ENCODE measurements at places on chromosomes 16 and 17.
A peak's percentile ranks its signal among the peaks of the same experiment; 100 is the strongest.

DNA sequence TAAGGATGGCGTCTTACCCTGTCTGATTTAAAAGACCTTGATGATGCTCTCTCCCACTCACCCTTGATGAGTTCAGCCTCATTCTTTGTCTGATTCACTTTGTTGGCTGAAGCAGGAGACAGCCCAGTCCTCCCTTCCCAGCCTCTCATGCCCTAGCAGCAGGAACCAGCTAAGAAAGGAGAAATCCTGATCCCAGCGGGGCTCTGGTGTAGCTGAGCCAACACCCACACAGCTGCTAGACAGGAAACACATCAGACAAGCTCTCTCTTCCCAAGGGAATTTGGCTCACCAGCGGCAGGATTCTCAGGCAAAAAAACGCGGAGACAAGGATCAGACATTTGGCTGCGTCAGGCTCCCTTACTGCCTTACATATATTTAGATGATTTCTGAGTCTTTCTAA is 211.5 kb downstream of the CDH11 start:
- DNase-seq = no peak
- no peak overlapping the region for H3K4me3 ChIP-seq
- H3K36me3 ChIP-seq = peaks cover 4% of the 10 kb centered on the region

DNA sequence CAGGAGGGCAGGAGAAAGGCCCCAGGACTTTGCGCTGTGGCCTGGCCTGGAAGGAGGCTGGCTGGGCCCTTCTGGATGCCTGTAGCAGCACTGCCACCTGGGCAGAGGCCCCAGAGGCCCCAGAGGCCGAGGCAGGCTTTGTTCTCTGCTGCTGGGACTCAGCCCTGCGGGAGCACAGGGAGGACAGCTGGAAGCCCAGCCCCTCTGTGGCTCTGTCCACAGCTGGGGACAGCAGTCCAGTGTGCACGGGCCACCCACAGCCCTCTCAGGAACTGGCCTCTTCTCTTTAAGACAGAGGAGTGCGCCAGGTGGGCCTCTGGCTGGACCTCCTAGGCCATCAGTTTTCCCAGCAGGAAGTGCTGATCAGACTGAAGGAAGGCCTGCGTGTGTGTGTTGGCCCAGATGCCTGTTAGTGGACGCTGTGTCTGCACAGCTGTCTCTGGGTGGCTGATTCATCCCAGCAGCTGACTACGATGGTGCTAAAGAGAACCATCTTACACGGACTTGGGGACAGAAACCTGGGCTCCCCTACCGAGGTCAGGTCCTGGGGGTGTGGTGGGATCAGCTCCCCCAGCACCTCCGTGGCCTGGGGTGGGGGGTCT is 26.9 kb upstream of the ZNF750 start:
- H3K27ac ChIP-seq = no peak overlapping the region
- no peak for DNase-seq
- no peaks in the 10 kb centered on the region for H3K27me3 ChIP-seq
- H3K36me3 ChIP-seq = no peaks in the 10 kb centered on the region

DNA sequence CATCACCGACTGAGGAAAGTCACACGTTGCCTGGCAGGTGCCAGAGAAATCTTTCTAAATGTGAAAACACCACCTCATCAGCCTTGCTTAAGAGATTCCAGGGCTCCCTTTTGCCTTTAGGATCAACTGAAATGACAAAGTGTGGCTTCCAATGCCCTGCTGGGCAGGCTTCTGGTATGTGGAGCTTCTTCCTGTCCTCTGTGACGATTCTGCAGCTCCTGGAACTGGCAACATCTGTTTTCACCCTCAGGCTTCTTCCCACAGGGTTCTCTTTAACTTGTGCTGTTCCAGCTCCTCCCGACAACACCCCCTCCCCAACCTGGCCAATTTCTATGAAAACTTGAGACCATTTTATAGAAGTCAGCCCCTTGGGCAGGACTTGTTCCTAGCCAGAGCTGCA is 4.8 kb upstream of the ZDHHC1 start:
- DNase-seq = no peak
- H3K4me3 ChIP-seq = no peak overlapping the region
- peaks cover 14% of the 10 kb centered on the region for H3K27me3 ChIP-seq
- no peak overlapping the region for H3K27ac ChIP-seq
- no peaks in the 10 kb centered on the region for H3K36me3 ChIP-seq

- no peaks in the 10 kb centered on the region for H3K27me3 ChIP-seq
- H3K36me3 ChIP-seq = peaks cover 4% of the 10 kb centered on the region
- H3K4me3 ChIP-seq = no peak overlapping the region
- H3K27ac ChIP-seq = no peak overlapping the region
- no peak for DNase-seq
Measured at GRCh38 chr16:61617219-61617783, 418.9 kb downstream of the CDH8 start.

DNA sequence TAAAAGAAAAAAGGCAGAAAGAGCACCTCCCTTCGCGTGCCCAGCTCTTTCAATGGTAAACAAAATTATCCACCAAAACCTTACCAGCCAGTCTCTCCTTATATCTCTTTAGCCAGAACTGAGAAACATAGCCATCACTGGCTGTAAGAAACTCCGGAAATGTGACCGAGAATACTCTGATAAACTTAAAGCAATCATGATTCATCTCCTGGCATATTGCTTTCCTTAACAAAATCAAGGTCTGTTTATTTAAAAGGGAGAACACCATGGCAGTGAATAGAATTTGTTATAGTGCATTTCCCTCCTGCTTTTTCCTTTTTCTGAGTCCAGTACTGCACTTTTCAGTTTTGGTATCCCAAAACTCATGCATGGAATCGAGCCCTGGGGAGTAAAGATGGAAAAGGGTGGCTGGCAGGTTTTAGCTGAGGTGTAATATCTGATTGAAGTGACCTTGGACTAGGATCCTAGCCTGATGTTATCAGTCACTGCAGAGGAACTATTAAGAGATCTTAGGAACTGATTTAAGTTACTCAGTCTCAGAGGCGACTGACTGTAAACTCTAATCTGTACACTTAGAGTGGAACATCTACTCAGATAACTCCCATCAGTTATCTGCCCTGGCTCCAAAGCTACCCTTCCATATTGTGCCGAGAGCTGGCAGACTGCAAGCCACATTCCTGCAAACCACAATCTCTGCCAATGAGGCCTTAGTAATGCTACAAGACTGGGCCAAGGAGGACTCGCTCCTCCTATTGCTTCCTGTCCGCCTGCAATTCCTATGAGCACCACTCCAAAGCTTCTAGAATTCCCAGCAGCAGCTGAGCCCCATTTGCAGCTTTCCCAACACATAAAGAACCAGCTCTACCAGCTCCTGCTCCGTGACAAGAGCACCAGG is 7.4 kb upstream of the COX10 start:
- H3K36me3 ChIP-seq = peaks cover 4% of the 10 kb centered on the region
- H3K4me3 ChIP-seq = no peak overlapping the region
- DNase-seq = no peak
- no peaks in the 10 kb centered on the region for H3K27me3 ChIP-seq

DNA sequence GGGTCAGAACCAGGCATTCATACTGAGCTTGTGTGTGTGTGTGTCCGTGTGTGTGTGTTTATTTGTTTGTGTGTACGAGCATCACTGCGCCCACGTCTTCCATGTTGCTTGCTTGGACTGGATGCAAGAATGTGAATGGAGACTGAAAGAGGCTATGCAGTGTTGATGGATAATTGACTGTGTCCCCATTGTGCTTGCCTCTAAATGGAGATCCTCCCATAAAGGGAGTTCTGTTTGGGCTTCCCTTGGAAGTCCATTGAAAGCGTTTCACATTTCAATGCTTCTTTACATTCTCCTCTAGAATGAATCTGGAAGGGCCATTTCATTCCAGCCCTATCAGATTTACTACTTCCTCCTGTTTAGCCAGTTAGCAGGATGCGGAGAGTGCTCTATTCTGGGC is 124.0 kb downstream of the GP2 start:
- no peaks in the 10 kb centered on the region for H3K4me1 ChIP-seq
- H3K27me3 ChIP-seq = peaks cover 12% of the 10 kb centered on the region
- H3K36me3 ChIP-seq = no peaks in the 10 kb centered on the region
- H3K27ac ChIP-seq = no peak overlapping the region

- no peak within 1 kb of the TSS for H3K27ac ChIP-seq
- no peak for DNase-seq
- no peaks in the 10 kb centered on the region for H3K36me3 ChIP-seq
- no peak within 1 kb of the TSS for H3K4me3 ChIP-seq
Measured at GRCh38 chr17:9905078-9905415, at the start of gene RCVRN. Gene RCVRN, minus strand, starts transcription at chr17:9905271. Its CDS starts 91 bp downstream, at chr17:9905180.

DNA sequence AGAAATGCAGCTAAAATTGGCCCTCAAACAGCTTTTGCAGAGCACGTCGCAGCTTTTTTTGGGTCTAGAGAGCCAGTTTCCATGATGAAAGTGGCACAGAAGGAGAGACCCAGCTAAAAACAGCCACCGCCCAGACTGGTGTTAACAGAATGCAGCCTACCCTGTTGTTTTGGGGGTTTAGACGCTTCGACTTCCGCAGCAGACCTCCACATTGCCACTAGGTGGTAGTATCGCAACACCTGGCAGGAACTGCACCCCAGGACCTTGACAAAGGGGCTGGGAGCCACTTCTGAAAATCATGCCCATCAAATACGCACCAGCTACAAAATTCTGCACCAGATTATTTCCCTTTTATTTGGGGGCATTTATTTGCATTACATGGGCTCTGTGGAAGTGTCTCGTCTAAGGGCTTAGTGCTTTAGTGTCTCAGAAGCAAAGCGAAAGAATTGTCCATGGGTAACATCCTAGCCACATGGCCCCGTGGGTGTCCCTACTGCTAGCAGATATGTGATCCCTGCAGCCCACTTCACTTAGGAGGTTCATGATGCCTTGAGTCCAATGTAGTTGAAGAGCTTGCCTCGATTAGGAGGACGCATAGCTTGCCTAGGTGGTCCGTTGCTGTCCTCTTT is 167.1 kb downstream of the HAPSTR1 start:
- no peaks in the 10 kb centered on the region for H3K36me3 ChIP-seq
- H3K27ac ChIP-seq = no peak overlapping the region
- H3K4me1 ChIP-seq = no peaks in the 10 kb centered on the region
- H3K27me3 ChIP-seq = peaks cover 12% of the 10 kb centered on the region

- DNase-seq = peak; percentile 74
- no peak within 1 kb of the TSS for H3K27ac ChIP-seq
- H3K4me3 ChIP-seq = peak within 1 kb of the TSS; percentile 73
- peaks cover 4% of the 10 kb centered on the region for H3K4me1 ChIP-seq
Measured at GRCh38 chr17:35795007-35795870, at the start of gene MMP28. Gene MMP28, minus strand, starts transcription at chr17:35795641. Its CDS starts 264 bp downstream, at chr17:35795377.

DNA sequence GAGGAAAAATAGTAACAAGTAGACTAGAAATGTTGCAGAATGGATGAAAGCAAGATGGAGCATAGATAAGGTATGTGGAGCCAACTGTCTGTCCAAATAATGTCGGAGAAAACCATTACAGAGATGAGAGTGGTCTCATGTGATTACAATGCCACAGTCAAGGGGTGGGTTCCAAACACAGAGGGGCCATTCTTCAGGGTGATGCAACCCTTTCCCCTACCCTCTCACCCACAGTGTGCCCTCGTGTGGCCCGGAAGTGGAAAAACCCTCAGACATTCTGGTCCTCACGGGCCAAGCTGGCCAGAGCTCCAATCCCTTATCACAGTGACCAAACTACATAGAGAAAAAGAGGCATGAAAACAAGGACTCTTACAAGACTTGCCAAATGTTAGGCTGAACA is 17.7 kb upstream of the HS3ST3A1 start:
- no peak for DNase-seq
- H3K27me3 ChIP-seq = peaks cover 36% of the 10 kb centered on the region
- no peak overlapping the region for H3K27ac ChIP-seq
- no peaks in the 10 kb centered on the region for H3K4me1 ChIP-seq

DNA sequence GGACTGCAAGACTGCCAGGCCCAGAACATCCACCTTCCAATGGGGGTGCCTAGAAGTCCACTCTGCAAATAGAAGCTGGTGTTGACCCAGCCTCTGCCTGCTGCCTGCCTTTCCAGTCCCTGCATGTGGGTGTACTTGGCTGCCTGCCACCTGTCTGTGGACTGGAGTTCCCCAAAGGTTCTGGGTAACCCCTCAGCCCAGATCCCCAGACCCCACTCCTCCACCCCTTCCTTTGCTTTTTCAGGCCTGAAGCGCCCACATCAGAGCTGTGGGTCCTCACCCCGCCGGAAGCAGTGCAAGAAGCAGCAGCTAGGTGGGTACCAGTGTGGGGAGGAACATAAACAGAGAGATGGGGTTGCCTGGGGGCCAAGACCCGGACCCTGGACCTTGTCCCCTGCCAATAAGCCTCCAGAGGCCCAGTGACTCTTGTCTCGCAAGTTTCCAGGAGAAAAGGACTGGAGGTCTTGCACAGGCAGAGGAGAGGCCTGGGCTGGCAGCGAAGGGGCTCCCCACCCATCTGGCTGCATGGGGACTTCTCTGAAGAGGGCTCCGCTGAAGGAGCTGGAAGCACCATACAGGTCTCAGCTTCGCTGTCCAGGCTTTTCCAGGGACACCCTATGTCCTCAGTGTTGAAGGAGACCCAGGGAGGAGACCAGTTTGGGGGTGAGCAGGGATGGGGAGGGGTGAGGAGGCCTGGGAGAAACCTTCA is 34.3 kb downstream of the NLRC5 start:
- H3K27me3 ChIP-seq = no peaks in the 10 kb centered on the region
- H3K4me1 ChIP-seq = peaks cover 37% of the 10 kb centered on the region
- H3K36me3 ChIP-seq = peaks cover 16% of the 10 kb centered on the region
- peak overlapping the region; percentile 45 for H3K4me3 ChIP-seq

DNA sequence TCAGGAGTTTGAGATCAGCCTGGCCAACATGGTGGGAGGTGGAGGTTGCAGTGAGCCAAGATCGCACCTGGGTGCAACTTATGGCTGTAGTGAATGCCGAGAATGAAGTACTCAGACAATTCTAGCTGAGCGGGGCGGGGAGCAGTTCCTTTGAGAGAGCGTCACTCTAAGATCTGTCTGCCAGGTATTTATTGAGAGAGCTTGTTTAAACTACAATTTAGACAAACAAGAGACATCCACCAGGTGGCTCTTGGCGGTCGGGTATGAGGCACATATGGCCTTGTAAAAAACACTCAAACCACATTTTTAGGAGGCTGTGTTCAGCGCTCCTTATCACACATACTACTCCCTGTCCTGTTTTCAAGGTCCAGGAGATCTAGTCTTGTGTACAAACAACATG is 40.6 kb upstream of the CDH1 start:
- no peaks in the 10 kb centered on the region for H3K36me3 ChIP-seq
- H3K27me3 ChIP-seq = no peaks in the 10 kb centered on the region
- no peak overlapping the region for H3K4me3 ChIP-seq
- peaks cover 5% of the 10 kb centered on the region for H3K4me1 ChIP-seq
- no peak overlapping the region for H3K27ac ChIP-seq

DNA sequence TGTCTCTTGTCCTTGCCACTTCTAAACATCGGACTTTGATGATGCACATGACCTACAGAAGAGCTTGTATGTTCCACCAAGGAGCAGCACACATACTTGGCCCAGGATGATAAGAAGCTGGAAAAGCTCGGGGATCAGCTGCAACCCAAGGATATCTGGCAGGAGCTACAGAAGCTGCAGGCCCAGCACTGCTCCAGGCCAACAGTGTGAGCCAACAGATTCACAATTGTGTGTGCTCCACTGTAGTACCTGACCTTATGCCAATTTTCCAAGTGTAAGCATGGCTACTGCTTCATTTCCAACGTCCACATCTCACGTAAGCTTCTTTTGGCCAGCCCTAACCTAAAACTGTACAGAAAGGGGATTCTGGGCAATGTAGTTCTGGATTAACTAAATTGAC is 83.4 kb downstream of the COX10 start:
- no peaks in the 10 kb centered on the region for H3K27me3 ChIP-seq
- DNase-seq = no peak
- peaks cover 31% of the 10 kb centered on the region for H3K4me1 ChIP-seq
- no peak overlapping the region for H3K27ac ChIP-seq
- H3K4me3 ChIP-seq = no peak overlapping the region
